ENCODE measurements at places on chromosomes 5 and 9. TPM values are rescaled to one million over a fixed set of nuclear protein-coding genes. Genes with fewer than 3 reads are reported as not detected.

DNA sequence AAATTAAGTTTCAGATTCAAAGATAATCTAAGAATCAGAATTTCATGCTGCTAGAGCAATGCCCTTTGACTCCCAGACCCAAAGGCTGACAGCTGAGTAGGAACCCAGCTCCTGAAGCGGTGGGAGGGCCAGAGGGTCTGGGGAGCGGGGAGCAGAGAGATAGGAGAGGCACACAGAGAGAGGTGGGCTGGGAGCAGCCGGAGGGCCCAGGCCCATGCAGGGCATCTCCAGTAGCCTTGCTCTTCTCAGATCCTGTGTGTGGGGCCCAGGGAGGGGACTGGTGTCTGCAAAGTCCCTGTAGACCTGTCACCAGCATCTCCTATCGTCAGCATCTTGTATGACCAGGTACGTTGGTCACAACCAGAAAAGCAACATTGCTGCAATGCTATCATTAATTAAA lies 75.3 kb upstream of the OLFM1 start:
- DNase-seq: no peak

GRCh38 chr5:167840527-167841130 lies 450.8 kb upstream of the WWC1 start:
- no peak for DNase-seq

DNA sequence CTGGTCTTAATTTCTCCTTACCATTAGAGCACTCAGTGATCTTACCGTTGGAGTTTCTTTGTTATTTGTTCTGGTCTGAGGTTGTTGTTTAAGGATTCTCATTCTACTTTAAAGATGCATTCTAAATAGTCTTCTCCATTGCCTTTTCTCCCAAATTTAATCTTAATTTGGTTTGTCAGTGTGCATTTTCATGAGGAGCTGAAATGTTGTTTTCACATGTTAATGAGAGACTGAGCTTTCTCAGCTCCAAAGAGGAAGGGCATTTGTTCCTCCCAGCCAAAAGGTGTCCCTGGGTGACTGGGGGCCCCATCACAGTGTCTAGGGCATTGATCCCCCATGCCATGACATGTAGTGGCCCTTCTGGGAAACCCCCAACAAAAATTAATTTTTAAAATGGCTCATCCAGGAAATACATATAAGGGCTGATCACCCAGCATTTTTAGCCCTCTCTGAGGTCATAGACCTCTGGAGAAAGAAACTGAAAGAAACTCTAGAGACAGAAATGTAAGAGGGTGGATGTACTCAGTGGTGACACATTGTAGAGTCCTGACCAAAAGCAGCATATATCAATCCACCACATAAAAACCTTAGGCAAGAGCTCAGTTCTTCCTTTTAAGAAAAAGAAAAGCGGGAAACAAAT lies 240.4 kb upstream of the RAI14 start:
- no peak for DNase-seq

DNA sequence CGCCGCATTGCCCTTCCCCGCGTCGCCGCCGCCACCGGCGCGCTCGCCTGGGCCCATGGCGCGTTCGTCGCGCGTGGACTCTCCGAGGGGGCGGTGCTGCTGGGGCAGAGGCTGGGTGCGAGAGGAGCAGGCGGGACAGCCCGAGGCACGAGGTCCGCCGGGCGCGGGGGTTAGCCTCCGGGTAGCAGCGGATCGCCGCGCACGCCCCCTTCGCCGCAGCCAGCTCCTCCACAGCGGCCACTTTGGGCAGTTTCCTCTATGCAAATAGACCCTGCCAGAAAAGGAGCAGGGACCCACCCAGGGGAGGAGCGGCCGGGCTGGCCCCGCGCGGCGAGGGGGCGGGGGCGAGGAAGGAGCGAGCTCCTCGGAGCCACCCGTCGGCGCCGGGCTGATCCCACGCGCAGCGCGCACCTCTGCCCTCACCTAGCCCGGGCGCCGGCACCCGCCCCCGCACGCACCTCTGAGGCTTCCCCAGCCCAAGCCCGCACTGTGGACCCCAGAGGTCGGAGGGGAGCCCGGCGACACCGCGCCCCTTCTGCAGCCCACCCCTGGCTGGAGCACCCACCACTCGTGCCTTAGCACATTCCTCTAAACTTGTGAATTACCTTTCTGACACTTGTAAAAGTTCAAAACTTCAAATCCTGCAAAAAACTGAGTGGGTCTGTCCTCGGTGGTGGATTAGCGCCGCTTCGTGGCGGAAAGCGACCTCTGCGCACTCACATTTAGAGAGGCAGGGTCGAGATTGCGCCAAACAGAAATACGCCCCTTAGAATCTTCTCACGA lies at the start of gene COL23A1:
Gene COL23A1 (minus strand): TSS at position 253 of the 783 bp plus-strand sequence.
- DNase-seq: peak; percentile 66

- no peak for DNase-seq
Measured at GRCh38 chr9:89670114-89670513, 65.3 kb downstream of the GADD45G start.

DNA sequence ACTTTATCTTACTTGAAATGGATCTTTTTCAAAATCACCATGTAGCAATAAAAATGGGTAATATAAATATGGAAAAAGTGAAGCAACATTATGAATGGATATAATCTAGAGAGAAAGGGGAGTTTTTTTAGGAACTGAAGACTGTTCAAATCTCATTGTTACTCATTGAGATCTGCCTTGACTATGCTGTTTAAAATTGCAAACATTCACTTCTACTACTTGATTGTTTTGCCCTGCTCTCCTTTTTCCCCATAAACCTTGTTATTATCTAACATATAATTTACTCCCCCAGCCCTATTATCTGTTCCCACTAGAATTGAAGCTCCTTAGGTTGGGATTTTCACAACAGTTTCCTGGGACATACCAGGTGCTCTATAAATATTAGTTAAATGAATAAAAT lies 22.0 kb downstream of the PAM start:
- DNase-seq: no peak

DNA sequence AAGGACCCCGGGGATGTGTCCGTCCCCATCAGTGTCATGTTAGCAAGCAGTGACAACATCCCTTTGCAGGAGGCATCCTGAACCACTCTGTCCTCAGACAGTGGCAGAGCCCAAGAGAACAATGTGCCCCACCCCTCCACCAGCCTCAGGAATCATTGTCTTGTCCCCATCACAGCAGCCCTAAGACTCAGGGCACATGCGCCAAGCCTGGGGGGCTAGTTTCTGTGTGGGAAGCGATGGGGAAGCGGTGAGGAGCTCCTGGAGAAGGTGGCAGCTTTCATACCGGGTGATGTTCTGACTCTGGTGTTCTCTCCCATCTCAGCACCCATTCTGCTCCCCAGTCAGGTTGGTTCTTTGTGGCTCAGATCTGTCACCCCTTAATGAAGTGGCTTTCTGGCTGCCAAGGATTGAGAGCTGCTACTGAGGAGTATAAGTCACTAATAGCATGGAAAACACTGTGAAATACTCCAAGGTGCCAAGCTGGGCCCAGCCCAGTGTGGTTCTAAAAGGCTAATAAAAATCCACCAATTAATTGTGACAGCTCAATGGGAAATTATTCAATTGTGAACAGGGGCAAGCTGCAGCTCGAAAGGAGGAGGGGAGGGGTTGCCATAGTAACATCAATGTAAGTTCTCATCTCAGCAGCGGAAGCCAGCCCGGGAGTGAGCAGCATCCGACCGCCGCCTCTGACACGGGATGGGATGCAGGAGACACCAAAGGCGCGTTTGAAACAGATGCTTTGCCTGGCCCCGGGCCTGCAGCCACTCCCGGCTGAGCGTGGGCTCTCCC lies 4.7 kb downstream of the QRFP start:
- peak; percentile 35 for DNase-seq

DNA sequence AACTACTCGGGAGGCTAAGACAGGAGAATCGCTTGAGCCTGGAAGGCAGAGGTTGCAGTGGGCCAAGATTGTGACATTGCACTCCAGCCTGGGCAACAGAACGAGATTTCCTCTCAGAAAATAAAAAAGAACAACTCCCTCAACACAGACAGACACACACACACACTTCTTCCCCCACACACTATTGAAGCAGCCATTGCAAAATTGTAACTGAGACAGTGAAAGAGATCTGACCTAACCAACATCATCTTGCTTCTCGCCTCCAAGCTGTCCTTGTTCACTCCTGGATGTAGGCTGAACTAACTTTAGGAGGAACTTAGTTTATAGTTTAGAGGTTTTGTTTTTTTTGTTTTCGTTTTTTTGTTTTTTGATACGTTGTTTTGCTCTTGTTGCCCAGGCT lies 13.0 kb upstream of the PLIN2 start:
- DNase-seq: no peak

- DNase-seq: no peak
Measured at GRCh38 chr9:73805111-73805510, 653.4 kb downstream of the ANXA1 start.

- DNase-seq: no peak
Measured at GRCh38 chr5:9557696-9558095, 11.8 kb upstream of the SEMA5A start.

- DNase-seq: no peak
Measured at GRCh38 chr5:96067251-96067650, 105.6 kb upstream of the ELL2 start.

GRCh38 chr5:96638561-96638960 lies 23.6 kb upstream of the CAST start:
- no peak for DNase-seq

DNA sequence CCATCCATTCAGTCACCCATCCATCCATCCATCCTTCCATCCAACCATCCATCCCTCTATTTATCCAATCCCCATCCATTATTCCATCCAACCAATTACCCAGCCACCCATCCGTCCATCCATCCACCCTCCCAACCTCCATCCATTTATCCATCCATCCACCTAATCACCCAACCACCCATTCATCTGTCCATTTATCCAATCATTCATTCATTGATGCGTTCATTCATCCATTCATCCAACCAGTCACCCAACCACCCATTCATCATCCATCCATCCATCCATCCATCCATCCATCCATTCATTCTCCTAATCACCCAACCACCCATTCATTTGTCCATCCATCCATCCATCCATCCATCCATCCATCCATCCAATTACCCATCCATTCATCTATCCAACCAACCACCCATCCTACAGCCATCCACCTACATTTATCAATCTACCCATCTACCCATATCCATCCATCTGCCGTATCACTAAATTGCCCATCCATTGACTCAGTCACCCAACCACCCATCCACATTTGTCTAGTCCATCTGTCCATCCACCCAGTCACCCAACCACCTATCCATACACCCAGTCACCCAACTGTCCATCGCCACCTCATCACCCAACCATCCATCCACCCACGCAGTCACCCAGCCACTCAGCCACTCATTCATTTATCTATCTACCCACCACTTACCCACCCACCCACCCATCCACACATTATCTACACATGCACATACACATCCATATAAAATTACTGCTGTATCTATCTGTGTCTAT lies 165.4 kb downstream of the TRIO start:
- DNase-seq: no peak

GRCh38 chr5:173325091-173325698 lies 3.0 kb downstream of the STC2 start:
- DNase-seq: no peak

DNA sequence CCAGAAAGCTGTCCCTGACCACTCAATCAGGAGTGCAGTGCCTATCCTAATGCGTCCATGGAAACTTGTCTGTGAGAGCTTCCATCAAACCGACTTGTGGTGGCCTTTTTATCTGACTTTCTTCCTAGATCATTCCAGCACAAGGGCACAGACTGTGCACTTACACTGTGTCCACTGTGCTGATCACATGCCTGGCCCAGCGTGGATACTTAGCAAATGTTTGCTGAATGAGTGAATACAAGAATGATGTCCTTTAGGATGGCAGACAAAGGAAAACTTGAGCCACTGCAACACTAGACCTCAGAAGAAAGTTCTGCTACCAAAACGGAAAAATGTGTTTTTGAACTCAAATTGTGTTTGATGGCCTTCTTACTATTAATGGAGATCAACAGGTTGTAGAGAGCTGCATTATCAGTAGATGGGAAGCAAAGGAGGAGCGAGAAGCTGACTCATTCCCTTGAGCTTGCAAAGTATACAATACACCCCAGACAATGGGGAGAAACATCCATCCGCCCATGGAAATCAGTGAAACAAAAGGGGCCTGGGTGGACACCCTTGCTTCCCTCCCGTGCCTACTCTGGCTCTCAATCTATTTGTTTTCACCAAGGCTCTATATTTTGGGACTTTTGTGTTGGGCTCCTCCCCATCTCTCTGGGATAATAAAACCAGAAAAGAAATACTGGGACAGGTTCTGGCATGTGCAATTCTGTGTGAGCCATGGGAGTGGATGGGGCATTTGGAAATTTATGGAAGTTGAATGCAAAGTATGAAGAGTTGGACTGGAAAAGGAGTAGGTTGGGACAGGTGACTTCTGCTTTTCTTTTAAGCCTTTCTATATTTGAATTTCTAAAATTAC lies 76.2 kb upstream of the ZFAND5 start:
- no peak for DNase-seq

The TMEM215 gene
- 0.57 TPM for total RNA-seq

The SPINK4 gene
- total RNA-seq: not detected

The ORM2 gene
- total RNA-seq: not detected

The FOXI1 gene
- total RNA-seq: not detected

The ADAMTS12 gene
- 10.8 TPM for total RNA-seq
